ENCODE measurements at places on chromosomes 5 and 9.
A peak's percentile ranks its signal among the peaks of the same experiment; 100 is the strongest.

GRCh38 chr5:114223866-114224265 is 138.0 kb upstream of the KCNN2 start:
- peak; percentile 0 for DNase-seq

DNA sequence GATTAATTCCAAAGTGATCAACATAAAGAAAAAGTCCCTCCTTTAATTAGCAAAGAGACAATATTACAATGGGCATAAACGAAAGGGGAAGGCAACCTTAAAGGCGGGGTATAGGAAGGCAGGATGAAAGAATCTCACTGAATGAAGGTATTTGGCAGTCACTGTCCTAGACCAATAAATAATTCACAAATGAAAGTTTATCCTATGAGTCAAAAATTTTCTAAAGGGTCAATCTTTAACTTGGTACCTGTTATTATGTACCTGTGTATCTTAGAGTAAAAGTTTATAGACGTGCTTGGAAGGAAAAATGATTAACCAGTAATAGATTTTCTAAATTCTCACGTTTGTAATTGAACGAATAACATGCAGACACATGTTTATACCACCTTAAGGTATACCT is 945.8 kb upstream of the DMAC1 start:
- DNase-seq: no peak

DNA sequence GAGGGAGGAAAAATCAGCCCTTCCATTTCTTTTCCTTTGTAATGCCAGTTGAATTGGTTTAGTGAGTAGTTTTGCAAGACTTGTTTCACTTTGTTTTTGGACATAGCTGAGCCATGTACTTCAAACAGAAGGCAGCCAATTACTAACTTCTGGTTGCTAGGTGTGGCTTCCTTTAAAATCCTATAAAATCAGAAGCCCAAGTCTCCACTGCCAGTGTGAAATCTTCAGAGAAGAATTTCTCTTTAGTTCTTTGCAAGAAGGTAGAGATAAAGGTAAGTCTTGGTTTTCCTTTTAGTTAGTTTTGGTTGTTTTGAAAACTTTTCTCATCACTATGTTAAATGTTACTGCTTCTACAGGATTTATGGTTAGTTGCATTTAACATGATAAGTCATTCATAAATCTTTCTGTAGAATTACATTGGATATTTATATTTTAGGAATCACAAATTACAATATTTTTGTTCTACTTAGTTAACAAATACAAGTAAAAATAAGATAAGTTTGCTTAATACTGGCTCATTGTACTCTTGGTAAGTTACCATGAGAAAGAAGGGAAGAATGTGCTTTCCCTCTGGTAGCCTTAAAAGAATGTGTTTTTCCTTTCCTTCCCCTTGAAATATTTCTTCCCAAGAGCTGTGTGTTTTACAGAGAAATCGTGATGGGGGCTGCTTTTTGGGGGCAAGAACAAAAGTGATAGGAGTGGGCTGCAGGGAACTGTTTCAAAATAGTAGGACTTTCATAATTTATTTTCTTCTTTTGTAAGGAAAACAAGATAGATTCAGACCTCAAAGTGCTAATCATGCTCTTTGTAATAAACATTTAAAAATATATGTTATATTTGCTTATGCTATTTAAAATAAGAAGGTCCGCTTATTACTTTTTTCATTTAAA is at the start of gene ANXA1:
Gene ANXA1 (plus strand): TSS at position 213 of the 890 bp plus-strand sequence. CDS start 6,671 bp downstream, outside the sequence.
- peak; percentile 89 for DNase-seq

DNA sequence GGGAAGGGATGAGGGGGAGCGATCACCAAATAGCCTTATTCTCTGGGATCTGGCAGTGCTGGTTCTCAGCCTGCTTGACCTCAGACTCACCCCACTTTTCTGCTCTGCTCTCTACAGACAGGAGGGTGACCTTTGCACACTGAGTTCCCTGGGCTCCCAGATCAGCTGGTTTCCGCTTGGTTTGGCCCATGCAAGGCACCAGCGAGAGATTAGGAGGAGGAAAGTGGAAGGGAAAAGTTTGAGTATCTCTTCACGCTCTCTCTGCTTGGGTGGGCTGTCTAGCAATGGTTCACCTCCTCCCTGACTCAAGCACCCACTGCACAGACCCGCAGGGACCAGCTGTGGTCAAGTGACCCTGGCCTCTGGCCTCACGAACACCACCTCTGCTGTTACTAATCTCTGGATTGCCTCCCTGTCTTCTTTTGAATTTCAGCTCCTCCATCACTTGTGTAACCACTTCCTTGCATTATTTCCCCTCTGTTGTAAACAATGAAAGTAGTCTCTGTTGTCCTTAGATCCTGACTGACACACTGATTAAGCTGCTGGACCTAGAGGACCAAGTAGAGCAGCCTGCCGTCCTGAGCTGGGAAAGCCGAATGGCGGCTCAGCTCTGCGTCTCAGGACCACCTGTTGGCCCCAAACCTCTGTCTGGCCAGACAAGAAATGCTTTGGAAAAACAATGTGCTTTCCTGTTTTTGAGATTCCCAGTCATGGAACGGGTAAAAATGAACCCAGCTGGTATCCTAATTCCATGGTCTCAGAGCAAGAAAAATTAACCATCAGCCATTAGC is 186.6 kb downstream of the CRB2 start:
- no peak for DNase-seq

DNA sequence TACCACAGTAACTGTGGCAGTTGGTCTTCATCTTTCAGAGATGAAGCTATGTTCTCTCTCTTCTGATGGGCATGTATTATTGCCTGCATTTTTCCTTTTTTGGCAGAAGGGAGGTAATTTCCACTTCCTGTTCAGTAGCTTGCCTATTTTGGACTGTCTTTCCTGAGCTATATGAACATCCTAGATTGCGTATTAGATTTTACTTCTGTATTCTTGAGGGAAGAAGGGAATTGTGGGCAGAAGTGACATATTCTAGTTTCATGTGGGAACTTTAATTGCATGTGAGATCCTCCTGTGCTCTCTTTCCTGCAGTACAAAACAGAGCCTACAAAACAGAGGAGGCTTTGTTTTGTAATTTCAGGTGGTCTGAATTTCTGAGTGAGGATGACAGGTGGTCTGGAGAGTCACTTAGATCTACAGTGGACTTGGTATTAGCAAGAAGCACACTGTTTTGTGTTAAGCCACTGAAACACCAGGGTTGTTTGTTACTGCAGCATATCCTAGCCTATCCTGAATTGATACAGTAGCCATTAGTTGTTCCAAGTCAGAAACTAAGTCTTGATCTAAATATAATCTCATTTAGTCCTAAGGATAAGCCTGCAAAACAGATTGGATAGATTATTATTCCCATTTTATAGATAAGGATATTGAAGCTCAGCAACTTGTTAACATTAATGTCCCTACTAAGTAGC is 68.1 kb downstream of the AOPEP start:
- no peak for DNase-seq

GRCh38 chr9:8282535-8282934 is 483.0 kb upstream of the DMAC1 start:
- no peak for DNase-seq

GRCh38 chr9:846852-847251 is 5.4 kb downstream of the DMRT1 start:
- no peak for DNase-seq

DNA sequence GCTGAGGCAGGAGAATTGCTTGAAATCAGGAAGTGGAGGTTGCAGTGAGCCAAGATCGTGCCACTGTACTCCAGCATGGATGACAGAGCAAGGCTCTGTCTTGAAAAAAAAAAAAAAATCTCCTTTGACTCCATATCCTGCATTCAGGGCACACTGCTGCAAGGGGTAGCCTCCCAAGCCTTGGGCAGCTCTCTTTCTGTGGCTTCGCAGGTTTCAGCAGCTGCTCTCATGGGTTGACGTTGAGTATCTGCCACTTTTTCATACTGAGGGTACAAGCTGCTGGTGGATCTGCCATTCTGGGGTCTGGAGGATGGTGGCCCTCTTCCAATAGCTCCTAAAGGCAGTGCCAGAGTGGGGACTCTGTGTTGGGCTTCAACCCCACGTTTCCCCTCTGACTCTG is 2198.1 kb upstream of the WWC1 start:
- DNase-seq: no peak

GRCh38 chr9:93187047-93187446 is 3.1 kb downstream of the WNK2 start:
- no peak for DNase-seq

DNA sequence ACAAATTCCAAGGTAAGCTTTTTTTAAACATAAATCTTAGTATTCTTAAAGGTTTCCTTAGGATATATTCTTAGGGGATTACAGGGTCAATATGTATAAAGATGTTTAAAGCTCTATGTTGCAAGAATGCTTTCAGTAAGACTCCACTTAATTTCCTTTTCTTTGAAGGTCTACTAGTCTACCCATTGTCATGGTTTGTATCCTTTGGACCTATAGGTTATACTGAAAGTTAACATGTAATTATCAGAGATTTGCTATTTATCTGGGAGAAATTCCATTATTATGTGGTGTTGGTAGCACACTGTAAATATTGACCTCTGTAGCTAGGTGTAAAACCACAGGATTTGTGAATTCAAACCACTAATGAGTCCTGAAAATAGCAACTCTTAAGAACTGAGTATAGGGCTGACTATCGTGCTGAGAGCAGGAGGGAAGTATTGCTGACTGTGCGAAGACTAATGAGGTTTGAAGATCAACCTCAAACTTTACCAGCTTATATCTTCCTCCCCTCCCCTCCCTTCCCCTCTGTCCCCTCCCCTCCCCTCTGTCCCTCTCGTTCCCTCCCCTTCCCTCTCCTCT is 85.6 kb downstream of the GADD45G start:
- no peak for DNase-seq

- no peak for DNase-seq
Observed at GRCh38 chr5:131288328-131288727, 24.5 kb downstream of the CDC42SE2 start.

DNA sequence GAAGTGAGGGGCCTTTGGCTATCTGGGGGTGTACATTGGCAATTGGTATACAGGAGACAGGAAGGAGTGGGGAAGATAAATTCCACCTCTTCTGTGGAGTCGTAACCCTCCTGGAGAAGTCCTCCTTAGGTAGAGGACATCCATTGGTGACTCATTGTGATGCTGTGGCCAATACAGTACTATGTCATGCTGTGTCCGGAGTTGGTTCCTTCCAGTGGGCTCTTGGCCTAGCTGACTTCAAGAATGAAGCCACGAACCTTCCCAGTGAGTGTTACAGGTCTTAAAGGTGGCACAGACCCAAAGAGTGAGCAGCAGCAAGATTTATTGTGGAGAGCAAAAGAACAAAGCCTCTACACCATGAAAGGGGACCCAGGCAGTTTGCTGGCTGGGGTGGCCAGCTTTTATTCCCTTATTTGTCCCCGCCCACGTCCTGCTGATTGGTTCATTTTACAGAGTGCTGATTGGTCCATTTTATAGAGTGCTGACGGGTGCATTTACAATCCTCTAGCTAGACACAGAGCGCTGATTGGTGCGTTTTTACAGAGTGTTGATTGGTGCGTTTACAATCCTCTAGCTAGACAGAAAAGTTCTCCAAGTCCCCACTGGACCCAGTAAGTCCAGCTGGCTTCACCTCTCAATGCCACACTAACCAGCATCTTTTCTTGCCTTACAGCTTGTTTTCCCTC is 37.3 kb upstream of the FBP1 start:
- DNase-seq: no peak

- DNase-seq: no peak
Observed at GRCh38 chr5:180739271-180739670, 587 bp downstream of the OR2Y1 start.

GRCh38 chr9:33619666-33620404 is 95.8 kb downstream of the ANKRD18B start:
- peak; percentile 36 for DNase-seq

DNA sequence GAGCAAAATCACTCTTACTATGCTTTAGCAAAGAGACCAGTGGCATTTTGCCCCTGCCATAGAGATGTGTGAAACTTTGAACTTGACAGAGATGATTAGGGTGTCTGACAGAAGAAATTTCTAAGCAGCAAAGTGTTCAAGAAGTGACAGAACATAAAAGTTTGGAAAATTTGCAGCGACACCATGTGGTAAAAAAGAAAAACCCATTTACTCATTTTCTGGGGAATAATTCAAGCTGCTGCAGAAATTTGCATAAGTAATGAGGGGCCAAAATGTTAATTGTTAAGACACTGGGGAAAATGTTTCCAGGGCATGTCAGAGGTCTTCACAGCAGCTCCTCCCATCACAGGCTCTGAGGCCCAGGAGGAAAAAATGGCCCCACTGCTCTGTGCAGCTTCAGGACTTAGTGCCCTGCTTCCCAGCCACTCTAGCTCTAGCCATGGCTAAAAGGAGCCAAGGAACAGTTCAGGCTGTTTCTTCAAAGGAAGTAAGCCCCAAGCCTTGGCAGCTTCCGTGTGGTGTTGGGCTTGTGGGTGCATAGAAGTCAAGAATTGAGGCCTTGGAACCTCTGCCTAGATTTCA is 6.1 kb upstream of the AP3B1 start:
- no peak for DNase-seq

GRCh38 chr5:77990020-77990419 is 213.9 kb upstream of the TBCA start:
- peak; percentile 17 for DNase-seq

DNA sequence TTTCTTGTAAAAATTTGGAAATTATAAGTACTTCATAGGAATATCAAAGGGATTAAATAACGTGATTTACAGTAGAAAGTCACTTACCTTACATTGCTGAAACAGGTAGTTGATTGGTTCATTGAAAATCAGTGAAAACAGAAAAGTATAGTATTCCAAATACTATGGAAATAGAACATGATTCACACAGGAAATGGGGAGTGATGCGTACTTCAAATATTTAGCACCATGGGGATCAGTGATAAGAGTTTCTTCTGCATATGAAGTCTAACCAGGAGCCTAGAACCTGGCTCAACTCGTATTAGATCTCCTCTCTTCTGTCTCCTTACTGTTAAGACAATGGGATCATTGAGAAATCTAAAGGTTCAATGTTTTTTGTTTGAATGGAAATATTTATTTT is 133.3 kb downstream of the FAM174A start:
- peak; percentile 7 for DNase-seq

GRCh38 chr9:94717761-94718160 is 8.7 kb upstream of the AOPEP start:
- DNase-seq: no peak

DNA sequence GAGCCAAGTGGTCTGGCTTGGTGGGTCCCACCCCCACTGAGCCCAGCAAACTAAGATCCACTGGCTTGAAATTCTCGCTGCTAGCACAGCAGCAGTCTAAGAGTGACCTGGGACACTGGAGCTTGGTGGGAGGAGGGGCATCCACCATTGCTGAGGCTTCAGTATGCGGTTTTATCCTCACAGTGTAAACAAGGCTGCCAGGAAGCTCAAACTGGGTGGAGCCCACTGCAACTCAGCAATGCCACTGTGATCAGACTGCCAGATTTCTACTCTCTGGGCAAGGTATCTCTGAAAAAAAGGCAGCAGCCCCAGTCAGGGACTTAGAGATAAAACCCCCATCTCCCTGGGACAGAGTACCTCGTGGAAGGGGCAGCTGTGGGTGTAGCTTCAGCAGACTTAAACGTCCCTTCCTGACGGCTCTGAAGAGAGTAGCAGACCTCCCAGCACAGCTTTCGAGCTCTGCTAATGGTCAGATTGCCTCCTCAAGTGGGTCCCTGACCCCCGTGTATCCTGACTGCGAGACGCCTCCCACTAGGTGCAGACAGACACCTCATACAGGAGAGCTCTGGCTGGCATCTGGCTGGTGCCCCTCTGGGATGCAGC is 18.2 kb upstream of the STK32A start:
- no peak for DNase-seq

Measured in COLO829 (cell line).